ENCODE measurements at places on chromosomes 3 and 15.

DNA sequence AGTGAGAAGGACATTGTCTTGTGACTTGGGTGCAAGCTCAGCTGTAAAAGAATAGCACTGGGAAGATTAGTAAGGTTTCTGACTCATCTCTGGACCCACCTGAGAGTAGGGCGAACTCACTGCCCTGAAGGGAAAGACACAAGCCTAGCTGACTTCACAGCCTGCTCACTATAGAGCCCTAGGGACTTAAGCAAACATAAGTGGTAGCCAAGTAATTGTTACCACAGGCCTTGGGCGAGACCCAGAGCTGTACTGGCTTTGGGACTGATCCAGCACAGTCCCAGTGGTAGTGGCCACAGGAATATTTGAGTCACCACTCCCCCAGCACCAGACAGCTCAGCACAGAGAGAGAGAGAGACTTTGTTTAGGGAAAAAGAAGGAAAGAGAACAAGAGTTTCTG lies 429.9 kb downstream of the TBL1XR1 start:
- DNase-seq, result no peak

GRCh38 chr3:10334459-10334858 lies 13.5 kb upstream of the SEC13 start:
- DNase-seq, result peak; percentile 63

DNA sequence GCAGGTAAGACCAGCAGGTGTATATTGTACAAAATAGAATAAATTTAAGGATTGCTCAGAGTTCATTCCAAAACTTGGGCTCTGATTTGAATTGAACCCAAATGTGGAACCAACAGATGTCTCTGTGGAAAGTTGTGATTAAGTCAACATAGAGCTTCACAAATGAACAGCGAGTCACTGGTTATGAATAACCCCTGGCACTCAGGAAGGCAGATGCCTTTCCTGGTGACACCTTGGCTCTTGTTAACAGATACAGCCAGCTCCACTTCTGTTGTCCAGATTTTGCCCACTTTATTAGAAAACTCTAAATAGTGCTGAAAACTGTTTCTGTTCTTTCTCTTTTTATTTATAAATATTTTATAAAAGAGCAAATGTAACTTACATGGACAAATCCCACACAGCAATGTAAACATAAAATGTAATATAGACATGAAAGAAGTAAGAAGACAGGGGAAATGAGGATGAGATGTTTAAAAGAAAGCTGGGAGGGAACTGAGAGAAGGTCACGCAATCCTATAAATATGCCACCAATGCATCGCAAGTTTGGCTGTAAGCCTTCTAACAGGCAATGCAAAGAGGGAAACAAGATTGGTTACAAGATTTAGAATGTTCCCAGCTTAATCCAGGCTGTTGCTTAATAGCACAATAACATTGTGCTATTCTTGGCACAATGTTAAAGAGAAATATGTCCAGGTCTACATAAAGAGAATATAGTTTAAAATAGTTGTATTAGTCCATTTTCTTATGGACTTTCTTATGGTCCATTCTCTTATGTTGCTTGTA lies 495.5 kb downstream of the TAFA4 start:
- DNase-seq, result no peak

DNA sequence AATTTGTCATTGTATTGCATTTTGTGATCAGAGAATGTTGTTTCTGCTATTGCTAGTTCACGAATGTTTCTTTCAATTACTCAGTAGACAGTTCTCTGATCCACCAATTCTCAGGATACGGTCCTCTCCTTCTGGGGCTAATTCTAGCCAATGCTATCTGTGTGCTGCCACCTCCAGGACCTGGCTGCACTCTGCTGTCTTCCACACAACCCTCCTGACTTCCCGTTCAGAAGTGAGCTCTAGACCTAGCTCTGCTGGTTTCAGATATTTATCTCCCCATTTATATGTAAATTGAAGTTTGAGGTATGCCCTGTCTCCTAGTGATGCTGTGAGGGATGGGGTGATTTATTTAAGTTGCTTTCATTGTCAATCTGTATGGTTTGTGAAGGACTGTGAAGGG lies 21.7 kb upstream of the UBL7 start:
- no peak for DNase-seq

DNA sequence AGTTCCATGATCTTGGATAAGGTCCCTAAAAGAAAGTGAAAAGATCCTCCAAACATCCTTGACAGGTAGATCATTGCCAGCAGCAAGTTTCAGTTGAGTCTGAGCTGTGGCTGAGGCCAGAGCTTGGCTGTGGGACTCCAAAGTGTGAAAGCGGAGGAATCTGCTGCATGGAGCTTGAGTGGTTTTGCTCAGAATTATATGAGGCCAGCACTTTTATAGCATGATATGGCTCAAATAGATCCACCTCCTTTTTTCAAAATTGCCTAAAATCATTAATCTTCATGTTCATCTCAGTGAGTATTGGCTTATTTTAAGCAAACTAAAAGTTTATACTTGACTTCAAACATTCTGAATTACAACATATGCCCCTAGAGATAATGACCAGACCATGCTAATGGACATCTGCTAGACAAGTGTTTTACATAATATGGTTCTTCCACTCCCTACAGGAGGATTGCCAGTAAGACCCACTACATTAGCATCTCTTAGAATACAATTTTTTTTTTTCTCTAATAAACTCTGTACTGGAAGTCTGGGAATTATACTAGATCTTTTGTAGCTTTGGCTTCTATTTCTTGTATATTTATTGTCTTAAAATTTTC lies 368.1 kb downstream of the ZPLD1 start:
- DNase-seq, result no peak

GRCh38 chr3:28799084-28799483 lies 450.5 kb upstream of the AZI2 start:
- DNase-seq, result no peak
